ENCODE measurements at places on chromosomes 7 and 10.

GRCh38 chr10:124614003-124614659 is 130.0 kb downstream of the FAM53B start:
- no peak for DNase-seq

- peak; percentile 42 for DNase-seq
Measured at GRCh38 chr7:44473295-44473694, 17.2 kb downstream of the NUDCD3 start.

GRCh38 chr10:102827597-102827975 is 9.6 kb downstream of the CYP17A1 start:
- no peak for DNase-seq

GRCh38 chr10:123380491-123381085 is 226.4 kb downstream of the BUB3 start:
- DNase-seq, result peak; percentile 57

DNA sequence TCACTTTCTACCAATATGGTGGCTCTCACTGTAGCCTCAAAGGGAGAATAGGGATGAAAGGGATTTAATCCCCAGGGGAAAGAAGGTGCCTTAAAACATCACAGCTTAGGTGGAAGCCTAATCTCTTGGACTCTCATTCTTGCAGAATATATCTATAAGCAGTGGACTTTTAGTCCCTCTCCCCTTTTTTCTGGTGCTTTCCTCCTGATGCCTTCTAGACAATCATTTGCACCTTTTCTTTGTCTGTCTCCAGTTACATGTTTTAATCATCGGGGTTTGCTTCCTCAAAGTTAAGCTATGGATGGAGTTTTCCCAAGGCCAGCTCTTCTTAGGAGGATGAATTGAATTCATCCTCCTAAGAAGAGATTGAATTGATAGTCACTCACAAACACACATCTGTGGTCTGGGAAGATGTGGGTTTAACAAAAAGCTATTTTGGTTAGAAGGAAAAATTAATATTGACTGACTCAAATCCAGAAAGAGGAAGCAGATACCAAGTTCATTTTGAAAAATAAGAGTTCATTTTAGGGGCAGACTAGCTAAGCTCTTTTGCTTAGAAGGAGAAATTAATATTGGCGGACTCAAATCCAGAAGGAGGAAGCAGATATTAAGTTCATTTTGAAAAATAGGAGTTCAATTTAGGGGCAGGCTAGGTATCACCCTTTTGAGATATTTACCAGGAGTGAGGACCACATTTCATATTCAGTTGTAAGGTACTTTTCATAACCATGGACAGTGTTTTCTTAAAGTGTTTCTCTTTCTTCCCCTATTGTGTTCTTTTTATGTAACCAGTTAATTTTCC is 35.2 kb upstream of the PLEKHS1 start:
- no peak for DNase-seq

DNA sequence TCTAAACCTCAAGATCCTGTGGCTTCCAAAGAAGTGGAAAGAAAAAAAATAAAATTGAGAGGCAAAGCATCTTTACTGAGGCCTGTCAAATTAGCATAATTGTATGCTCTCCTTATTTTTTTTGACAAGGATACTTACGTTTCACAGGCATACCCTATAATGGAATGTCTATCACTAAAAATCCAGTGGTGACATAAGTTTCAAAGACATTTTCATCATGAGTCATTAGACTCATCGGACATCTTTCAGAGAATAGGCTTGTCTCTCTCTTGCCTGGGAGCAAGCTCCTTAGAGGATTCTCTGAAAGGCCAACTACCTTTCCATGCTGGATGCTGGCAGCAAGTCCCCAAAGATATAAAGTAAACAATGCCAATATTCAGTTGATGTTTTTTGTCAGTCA is 380.7 kb upstream of the STEAP1 start:
- no peak for DNase-seq

GRCh38 chr7:131197920-131198615 is 129.6 kb upstream of the MKLN1 start:
- no peak for DNase-seq

GRCh38 chr10:50538555-50539398 is 85.0 kb downstream of the SGMS1 start:
- DNase-seq, result no peak

GRCh38 chr7:138584283-138584682 is 116.9 kb downstream of the SVOPL start:
- DNase-seq, result no peak

- DNase-seq, result no peak
Measured at GRCh38 chr7:92590711-92591310, 621 bp upstream of the FAM133B start.

DNA sequence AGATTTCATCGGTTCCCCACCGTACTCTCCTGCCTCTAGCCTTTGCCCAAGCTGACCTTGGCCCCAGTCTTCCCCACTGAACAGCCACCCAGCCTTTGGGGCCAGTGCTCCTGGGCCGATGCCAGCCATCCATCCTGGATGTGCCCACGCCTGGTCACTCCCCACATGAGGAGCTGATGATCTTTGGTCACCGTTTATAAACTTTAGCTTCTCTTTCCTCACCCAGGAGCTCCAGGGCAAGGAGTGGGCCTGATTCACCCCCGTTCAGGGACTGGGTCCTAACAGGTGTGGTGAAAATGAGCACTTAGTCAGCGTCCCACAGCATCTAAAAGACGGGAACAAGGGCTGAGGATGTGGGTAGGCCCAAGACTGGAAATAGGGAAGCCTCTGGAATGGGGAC is 22.9 kb downstream of the GTF2IRD1 start:
- no peak for DNase-seq

- no peak for DNase-seq
Measured at GRCh38 chr10:24457661-24458318, 248.9 kb downstream of the KIAA1217 start.

DNA sequence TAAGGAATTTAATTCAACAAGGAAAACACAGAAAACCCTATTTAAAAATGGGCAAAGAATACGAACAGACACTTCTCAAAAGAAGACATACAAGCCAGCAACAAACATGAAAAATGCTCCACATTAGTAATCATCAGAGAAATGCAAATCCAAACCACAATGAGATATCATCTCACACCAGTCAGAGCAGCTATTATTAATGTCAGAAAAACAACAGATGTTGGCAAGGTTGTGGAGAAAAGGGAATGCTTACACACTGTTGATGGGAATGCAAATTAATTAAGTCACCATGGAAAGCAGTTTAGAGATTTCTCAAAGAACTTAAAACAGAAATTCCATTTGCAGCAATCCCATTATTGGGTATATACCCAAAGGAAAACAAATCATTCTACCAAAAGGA is 55.2 kb downstream of the GCC1 start:
- DNase-seq, result no peak

DNA sequence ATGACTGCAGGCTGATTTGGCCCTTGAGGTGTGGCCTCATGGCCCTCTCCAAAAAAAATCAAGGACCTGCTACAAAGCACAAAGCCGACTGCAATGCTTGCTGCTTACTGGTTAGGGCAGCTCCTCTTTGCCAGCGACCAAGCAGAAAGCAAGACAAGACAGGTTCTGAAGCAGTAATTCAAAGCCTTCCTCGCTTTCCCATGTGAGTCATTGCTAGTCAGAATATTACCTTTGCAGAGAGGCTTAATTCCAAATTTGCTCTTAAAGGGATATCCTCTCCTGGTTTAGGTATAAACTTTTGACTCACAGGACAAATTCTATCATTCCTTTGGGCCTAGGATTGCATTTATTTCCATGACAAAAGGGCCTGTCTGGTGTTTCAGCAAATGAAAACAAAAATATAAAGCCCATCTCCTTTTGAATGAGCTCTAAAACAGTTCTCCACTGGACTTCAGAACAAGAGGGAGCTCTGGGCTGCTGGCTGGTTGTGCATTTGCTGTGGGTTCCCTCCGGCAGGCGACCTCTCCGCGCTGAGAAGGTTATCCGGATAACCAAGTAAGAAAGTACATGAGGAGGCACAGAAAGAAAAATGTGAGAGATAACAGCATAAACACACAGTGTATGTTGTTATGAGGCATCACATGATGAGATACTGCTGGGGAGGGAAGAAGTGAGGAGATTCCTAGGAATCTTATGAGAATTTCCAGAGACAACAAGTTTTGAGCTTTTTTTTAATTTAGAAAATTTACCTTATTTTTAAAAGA is 90.8 kb downstream of the EGFR start:
- no peak for DNase-seq

DNA sequence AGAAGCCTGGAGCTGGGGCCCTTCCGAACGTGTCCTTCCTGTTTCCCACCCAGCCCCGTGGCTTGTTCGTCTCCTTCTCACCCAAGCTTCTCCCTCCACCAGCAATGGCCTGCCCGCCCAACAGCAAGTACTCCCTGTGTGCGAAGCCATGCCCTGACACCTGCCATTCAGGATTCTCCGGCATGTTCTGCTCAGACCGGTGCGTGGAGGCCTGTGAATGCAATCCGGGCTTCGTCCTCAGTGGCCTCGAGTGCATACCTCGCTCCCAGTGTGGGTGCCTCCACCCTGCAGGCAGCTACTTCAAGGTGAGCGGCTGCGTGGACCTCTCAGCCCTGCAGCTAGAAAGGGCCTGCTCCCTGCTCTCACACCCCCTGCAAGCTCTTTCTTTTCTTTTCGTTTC is 31.9 kb downstream of the ZAN start:
- no peak for DNase-seq

DNA sequence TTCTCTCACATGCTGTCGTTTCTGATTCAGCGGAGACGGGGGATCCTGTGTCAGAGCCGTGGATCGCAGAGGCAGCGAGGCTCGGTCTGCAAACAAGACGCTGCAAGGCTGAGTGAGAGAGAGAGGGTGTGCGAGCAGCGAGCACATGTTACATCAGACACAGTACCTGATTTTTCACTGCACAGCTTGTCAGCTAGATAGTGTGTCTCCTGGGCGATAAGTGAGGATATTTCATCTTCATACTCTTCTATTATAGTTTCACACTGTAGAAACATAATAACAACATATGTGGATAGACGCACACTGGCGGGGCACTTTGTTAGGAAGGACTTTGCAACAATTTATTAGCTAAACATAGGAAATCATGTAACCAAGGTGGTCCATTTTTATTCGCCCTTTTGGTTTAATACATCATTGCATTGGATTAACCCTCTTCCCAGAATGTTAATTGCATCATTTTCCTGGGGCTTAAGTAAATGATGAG is 39.5 kb downstream of the CNPY1 start:
- DNase-seq, result no peak

DNA sequence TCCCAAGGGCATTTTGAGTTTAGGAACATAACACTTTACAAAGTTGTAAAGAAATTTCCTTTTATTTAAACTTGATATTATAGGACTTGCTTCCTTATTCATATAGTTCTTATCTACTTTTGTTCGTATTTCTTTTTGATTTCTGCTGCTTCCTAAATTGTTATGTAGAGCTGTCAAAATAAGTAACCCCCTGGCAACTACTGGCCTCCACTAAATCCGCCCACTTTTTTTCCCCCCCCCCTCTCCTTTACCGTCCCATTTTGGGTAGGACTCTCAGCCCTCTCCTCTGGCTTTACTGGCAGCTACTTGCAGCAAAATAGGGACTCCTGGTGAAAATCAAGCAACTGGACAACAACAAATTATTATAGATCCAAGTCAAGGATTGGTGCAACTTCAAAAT is 1.1 kb downstream of the SP4 start:
- DNase-seq, result no peak

- peak; percentile 15 for DNase-seq
Measured at GRCh38 chr10:45514291-45515270, 140.6 kb downstream of the ALOX5 start.

- no peak for DNase-seq
Measured at GRCh38 chr10:121379013-121379412, 219.2 kb downstream of the FGFR2 start.

GRCh38 chr7:4745971-4746919 is 29.2 kb upstream of the AP5Z1 start:
- no peak for DNase-seq

DNA sequence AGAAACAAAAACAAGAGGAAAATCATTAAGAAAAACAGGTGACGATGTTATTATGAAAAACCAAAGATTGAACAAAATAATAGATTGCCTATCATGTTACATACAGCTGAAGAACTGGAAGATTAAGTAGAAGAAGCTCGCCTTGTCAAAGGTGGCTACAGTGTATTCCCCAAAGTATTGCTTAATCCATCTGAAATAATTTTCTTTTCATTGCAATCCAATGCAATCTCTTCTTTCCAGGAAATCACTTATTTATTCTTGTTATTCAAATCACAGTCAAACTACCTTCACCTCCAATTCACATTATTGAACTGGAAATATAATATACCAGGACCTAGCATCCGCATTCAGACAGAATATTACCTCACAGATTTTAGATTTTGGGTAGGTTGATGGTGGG is 235.9 kb downstream of the AHR start:
- no peak for DNase-seq

DNA sequence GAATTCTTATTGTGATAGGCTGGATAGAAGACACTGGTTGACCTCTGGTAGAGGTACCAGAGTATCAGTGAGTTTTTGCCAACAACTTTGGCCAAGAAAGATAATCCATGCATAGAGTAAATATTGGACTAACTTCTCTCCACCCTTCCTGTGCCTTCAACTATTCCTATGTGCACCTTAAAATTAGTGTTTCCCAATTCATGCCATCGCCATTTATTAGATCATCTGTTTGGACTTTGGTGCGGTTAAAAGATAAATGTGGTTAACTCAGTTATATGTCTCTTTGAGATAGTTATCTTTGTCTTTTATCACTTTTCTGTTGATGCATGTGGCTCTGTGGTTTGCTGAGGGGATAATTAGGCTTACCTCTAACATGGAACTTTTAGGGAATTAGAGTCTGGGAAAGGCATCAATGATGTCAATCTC is 4.6 kb downstream of the PAPSS2 start:
- no peak for DNase-seq

Data from NCI-H1417 (cell line).